D341Med (cell line): ENCODE measurements at places on chromosomes 7 and 10.
A peak's percentile ranks its signal among the peaks of the same experiment; 100 is the strongest.

DNA sequence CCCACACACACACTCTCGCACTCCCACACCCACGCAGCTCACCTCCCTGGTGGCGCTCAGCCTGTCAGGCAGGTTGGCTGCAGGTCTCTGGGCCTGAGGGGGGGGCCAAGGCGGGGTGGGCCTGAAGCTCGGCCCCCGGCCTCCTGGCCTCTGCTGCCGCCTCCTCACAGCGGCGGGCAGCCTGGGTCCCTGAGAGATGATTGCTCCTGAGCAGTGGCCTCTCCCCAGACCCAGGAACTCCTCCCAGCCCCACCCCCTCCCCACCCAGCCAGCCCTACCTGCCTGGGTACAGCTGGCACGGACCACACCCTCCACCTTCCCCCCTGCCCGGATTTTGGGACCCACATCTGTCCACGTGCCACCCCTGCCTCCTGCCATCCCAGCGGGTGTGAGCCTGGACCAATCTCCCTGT, 4.6 kb upstream of the TMEM184A start:
- DNase-seq = no peak

- DNase-seq = no peak
These were observed 100.9 kb upstream of the TAS2R16 start for GRCh38 chr7:123096434-123096833.

- DNase-seq = no peak
These were observed 16.0 kb downstream of the SND1 start for GRCh38 chr7:127667759-127668530.

- DNase-seq = no peak
These were observed 34.6 kb upstream of the AOAH start for GRCh38 chr7:36758879-36759278.

DNA sequence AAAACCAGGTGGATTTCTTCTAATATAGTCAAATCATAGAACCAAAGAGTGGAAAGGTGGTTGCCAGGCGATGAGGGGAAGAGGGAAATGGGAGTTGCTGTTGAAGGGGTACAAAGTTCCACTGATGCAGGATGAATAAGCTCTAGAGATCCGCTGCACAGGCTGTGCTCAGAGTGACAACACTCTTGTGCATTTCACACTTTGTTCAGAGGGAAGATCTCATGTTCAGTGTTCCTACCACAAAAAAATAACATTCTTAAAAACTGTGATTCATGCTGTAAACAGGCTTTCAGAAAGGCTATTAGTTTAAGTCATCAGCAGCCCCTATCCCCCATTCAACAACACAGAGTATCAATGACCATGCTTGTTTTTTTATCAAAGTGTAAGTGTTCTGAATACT, 213.8 kb downstream of the COBL start:
- no peak for DNase-seq

GRCh38 chr10:30422151-30422695, 11.8 kb upstream of the MAP3K8 start:
- DNase-seq = no peak

GRCh38 chr7:94436018-94436604, 41.4 kb downstream of the COL1A2 start:
- peak; percentile 68 for DNase-seq

DNA sequence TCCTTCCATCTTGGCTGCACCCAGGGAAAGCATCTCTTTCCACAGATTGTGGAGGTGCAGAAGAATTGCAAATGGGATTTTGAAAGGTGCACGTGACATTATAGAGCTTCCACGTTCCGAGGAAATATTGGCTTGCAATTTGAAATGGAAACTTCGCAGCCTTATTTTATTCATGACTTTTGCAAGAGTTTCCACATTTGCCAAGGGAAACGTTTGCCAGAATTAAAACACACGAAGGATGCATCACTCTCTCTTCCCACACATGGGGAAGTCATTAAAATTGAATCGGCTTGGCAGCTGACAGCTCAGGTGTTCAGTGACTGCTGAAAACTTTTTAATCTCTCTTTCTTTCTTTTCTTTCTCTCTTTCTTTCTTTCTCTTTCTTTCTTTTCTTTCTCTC, 475.4 kb upstream of the IGFBP3 start:
- DNase-seq = no peak

DNA sequence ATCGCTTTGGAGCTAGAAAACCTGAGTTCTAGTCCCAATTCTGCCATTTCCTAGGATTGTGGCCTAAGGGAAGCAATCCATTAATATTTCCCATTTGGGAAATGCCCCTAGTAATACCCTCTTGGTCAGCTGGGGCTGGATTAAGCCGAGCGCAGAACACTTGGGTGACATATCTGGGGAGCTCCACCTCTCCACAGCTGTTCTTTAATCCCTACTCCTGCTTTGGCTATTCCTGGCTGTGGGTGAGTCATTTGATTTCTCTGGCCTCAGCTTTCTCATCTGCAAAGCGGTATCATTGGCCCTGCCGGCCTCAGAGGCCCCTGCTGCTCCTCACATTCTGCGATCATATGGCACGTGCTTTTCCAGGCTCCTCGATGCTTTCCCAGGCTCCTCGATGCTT, 108.3 kb downstream of the BUB3 start:
- no peak for DNase-seq

DNA sequence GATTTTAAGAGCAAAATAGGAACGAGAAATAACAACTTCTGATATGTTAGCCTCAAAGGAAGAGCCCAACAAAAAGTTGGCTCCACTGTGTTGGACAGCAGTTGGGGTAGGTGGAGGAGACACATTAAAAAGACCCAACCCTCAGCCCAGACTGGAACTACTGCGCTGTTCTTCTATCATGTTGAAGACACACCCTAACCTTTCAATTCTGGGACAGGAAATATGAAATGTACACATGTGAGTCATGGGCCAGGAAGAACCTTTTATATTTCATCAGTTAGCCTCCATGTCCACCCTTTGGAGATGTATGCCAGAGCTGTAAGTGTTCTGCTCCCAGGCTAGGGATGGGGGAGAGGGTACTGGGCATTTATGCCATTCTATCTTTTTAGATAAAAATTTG, 22.1 kb downstream of the CLDN12 start:
- no peak for DNase-seq

DNA sequence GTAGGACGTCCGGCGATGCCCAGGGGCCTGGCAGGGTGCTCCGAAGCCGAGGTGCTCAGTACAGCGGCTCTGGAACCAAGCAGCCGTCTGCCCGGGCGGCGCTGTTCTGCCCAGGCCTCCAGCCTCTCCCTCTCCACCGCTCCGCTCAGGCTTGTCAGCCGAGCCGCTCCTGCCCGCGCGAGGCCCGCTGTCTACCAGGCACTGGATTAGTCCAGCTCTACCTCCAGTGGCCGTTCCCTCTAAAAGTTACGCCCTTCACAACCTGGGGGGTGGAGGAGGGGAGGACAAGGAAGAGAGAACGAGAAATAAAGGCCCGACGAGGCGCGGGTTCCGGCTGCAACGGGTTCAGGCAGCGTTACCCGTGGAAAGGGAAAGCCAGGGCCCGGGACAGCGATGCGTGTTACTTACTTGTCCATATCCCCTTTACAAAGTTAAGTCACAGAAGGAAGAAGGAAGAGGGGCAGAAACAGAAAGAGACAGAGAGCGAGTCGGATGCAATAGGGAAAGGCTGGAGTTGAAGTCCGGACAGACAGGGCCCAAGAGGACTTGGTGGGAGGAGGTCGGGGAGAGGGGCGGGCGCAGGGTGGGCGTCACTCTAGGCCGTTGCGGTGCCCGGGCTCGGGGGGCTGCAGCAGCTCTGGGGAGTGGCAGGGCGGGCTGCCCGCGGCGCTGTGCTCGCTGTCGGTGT, 2.8 kb downstream of the SP8 start:
- peak; percentile 62 for DNase-seq

DNA sequence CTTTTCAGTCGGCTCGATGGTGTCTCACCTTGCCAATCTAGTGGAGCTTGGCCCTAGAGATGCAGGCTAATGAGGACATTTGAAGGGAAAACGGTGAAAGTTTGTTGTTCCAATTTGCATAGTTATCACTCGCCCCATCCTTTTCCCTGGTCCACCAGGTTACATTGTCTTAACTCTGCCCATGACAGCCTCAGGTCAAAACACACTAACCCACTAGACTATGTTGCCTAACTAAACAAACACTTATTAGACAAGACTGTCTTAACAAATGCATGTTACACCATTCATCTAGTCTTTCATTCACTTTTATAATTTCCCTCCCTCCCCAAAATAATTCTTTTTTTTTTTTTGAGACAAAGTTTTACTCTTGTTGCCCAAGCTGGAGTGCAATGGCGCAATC, 40.7 kb downstream of the USP6NL start:
- DNase-seq = no peak

- DNase-seq = no peak
These were observed 27.4 kb downstream of the TCF7L2 start for GRCh38 chr10:112977426-112977898.

GRCh38 chr10:13922586-13922985, 335.8 kb downstream of the PRPF18 start:
- DNase-seq = no peak

GRCh38 chr7:78055001-78055573, 256.5 kb downstream of the PHTF2 start:
- DNase-seq = no peak
